ENCODE measurements at places on chromosomes 5 and 9.

- no peak for DNase-seq
Measured at GRCh38 chr5:131581702-131582101, 53.3 kb downstream of the RAPGEF6 start.

DNA sequence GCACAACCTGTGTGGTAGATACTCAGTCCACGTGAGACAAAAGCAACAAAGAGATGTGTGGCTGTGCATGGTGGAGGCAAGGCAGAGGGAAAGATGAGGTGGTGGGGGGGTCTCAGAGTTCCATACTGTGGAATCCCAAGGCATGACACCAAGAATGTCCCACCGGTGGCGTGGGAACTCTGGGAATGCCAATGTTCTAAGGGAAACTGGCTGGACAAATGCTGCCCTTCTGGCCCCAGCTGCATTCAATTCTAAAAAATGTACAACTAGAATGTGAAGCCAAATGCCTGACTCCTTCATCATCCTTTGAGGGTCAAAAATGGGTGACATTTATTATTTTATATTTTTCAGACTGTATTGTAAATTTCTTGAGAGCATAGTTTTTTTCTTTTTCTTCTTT, 58.2 kb upstream of the EQTN start:
- no peak for DNase-seq

DNA sequence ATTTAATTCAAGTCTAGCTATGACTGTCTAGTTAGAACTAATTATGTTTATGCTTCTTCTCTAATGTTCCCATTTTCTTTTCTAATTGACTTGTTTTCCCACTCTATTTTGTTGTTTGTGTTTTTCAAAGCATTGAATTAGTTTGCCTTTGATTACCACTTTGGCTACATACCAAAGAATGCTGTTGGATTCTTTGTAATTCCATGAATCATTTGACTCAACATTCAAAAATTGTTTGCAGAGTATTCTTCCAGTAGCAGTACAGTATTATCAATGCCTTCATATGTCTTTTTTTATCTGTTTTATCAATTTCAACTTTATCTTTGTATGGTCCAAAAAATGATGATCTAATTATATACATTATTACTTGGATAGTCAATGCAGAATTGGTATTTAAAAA, 288.7 kb downstream of the RFX3 start:
- no peak for DNase-seq

DNA sequence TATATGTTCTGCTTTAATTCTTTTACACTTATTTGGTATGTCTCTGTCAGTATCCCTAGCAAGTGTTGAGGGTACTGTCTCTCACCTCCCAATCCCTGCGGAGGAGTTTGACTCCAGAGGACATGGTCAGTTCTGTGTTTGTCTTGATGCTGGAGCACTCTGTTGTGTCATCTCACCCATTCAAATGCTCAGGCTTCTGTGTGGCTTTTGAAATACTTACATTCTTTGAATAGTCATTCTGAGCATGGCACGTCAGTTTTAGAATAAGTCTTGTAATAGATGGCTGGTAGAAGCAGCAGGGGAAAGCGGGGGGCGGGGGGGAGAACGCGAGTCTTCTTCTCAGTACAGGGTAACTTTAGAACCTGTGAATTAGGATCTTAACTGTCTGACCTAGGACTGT, 12.3 kb downstream of the MAST4 start:
- no peak for DNase-seq

Data from activated CD8-positive, alpha-beta memory T cell treated with anti-CD3 and anti-CD28 coated beads for 48 hours (primary cell).